ENCODE measurements at places on chromosomes 7 and 10.

- no peak for DNase-seq
Measured at GRCh38 chr7:65438598-65438997, 64.9 kb downstream of the ZNF92 start.

GRCh38 chr7:7746458-7746857 is 28.1 kb upstream of the RPA3 start:
- no peak for DNase-seq

- no peak for DNase-seq
Measured at GRCh38 chr7:141575654-141576448, 24.6 kb downstream of the AGK start.

- DNase-seq: no peak
Measured at GRCh38 chr10:12507165-12507850, 158.0 kb downstream of the CAMK1D start.

GRCh38 chr10:4477664-4478063 is 348.3 kb upstream of the AKR1E2 start:
- no peak for DNase-seq
